ENCODE measurements at places on chromosomes 5 and 9.

- DNase-seq = no peak
Observed at GRCh38 chr5:128252756-128253155, 169.2 kb downstream of the SLC12A2 start.

GRCh38 chr5:77394064-77394715 is 97.9 kb downstream of the WDR41 start:
- DNase-seq = no peak

DNA sequence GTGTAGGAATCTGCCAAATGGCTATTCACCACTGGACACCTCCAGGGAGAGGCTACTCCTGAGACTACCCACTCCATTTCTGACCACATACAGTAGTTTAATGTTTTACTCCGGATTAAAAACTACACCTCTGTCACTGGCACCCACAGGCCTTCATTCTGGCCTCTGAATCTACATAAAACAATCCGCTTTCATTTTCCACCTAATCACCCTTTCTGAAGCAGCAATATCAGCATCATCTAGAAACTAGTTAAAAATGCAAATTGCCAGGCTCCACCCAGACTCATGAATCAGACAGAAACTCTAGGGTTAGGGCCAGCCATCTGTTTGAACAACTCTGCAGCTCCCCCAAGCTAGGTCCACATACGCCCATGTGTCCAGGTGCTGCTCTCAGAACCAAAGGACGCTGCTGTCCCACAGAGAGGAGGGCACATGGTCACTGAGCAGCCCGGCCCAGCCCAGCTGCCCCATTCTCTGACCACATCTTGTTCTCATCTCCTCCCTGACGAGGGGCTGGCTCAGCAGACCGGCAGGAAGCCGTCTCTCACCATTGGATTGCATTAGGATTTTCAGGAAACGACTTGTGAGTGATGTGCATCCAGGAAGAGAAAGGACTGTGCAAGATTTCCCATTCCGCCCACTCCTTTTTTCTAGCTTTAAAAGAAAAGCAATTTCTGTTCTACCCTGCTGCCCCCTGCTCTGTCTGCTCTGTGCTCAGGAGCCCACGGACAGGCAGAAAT is 34.7 kb downstream of the ADAM19 start:
- no peak for DNase-seq

DNA sequence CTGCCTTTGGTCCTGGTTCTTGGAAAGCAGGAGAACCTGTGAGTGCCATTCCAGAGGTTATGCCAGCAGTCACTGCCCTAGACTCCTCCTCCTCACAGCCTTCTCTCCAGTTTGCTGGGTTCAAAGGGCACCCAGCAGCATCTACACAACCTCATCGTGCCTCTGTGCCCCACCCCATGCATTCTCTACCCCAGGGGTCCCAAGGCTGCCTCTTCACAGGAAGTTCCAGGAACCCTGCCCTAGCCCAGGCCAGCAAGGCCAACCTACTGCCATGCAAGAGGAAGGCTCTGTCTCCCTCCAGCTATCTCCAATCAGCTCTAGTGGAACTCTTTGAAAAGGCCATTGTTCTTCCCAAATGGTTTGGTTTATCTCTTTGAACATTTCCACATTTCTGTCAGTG is 21.2 kb downstream of the ENC1 start:
- DNase-seq = no peak

DNA sequence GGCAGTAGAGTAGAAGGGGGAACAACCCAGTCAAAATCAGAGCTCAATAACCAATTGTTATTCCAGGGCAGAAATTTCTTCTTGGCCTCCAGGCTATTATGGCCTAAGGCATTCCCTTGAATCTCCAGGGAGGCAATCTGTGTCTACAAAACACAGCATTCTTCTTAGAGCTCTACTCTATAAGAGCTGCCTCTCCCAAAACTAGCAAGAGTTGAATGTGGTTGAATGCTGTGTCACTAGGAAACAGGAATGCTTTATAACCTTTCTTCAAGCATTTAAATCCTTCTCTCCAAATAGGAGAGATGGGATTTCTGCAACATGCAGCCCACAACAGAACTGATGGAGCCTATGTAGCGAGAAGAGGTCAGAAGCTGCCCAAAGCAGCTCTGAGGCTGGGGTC is 97.1 kb upstream of the APC start:
- DNase-seq = no peak

DNA sequence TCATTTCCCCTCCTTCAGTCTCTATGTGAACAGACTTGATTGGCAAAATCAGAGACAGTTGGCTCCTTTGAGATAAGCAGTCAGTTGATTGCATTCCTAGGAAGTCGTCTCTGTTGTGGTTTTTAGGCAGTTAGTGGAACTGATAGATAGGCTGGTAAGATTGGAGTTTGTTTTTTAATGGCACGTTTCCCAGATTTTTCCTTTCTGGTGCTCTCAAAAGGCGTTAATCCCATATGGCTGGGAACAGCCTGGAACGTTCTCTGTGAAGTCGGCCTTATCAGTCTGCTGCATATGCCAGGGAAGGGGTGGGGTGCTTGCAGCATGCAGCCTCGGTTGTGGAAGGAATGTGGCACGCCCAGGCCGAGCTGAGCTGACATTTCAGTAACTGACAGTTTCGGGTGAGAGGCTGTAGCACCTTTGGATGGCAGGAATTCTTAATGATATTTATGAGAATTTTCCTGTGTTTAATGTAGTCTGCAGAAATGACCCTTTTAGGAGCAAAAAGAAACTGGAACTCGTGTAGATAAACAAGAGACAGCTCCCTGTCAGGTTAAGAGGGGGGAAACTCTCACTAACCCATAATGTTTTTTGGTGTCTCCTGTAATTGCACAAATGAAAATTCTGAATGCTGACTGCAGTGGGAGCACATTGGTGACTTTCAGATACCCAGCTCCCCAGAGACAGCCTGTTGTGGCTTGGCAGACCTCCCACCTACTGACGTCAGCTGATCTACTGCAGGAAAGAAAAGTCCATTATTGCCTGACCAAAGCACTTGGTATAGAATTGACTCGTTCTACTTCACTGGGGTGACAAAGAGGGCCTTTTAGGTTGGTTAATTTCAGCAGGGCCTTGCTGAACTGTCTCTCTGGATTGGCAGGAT is 6.3 kb downstream of the SPTAN1 start:
- no peak for DNase-seq

- no peak for DNase-seq
Observed at GRCh38 chr5:17216176-17216973, 1.1 kb upstream of the BASP1 start.

GRCh38 chr5:75049456-75050351 is 2.7 kb downstream of the GCNT4 start:
- peak; percentile 15 for DNase-seq

DNA sequence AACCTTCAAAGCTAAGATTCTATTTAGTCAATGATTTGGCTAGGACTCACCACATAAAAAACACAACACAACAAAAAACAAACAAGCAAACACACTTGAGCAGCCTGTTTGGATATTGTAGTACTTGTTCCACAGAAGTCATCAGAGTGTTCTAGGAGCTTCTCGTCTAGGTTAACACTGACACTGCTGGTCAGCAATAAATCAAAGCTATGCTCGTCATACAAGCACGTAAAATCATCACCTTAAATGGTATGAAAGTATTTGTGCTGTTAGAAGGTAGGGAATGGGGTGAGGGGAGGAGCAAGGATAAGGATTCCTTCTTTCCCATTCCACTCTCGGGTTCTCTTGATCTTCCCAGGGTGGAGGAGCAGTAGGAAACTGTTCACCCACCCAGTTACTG is 88.0 kb downstream of the ARL15 start:
- DNase-seq = no peak

DNA sequence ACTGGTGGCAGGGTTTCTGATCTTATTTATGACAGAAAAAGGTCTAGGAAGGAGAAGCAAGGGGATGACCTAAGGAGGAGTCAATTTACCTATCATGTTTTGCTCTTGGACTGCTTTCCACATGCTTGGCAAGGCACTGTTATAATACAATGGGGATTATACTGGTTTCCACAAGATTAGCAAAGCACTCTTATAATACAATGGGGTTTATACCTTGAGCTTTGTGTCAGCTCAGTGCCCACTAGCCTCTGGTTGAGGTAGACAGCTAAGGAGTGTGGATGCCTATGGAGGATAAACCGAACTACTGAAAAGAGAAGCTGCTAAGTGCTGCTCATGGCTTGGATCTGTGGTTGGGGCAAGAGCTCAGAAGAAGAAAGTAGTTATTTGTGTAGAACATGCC is 68.7 kb downstream of the MRPS27 start:
- DNase-seq = no peak

DNA sequence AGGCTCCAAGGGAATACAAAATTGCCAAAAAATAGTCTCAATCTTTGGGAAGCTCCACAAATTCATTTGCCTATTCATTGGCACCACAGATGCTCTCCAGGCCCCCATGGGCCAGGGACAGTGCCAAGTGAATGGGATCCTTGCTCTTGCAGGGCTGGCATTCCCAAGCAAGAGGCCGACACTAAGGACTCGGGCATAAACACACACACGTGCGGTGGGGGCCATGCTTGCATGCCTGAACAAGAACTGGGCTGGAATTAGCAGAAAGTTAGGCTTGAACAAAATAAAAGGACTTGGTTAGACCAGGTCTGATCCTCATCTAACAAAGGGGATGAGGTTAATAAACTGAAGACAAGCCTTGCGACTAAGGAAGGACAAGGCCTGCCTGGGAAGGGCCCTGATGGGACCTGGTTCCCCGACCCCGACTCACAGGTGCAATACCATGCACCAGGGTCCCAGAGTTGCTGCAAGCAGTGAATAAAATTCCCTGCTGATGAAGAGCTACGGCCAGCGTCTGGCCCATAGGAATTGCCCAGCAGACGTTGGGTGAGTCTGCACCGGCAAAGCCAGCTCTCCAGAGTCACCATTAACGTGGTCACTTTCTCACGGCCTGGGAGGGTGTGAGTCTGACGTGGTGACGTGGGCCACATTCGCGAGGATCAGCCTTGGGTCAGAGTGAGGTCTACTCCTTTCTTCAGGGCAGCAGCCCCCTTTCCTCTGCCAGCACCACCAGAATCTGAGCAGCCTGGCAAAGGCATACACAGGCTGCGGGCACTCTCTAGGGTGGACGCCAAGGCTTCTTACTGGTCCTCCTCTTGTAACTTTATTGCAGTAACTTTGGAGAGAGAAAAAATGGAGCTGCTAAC is 77.4 kb upstream of the FCN1 start:
- DNase-seq = no peak

DNA sequence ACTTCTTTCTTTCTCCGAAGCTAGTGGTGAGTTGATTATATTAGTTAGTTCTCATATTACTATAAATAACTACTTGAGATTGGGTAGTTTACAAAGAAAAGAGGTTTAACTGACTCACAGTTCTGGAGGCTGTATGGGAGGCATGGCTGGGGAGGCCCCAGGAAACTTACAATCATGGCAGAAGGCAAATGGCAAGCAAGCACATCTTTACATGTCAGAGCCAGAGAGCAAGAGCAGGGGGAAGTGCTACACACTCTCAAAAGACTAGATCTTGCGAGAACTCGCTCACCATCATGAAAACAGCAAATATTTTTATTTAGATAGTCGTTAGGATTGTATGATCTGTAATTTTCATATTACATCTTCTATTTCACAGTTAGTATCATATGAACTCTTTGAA is 711.2 kb downstream of the PTPRD start:
- no peak for DNase-seq

DNA sequence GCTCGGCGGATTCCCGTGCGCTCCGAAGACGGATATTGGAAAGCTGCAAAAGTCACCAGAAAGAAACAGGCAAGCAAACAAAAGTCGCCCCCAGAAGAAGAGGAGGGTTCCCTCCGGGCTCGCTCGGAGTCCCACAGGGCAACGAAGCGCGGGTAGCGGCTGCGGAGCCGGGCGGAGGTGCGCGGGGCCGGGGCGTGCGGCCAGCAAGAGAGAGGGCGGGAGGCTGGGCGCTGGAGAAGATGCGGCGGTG is at the start of gene FBN2:
Gene FBN2 (minus strand): TSS at position 246 of the 250 bp plus-strand sequence. CDS start 642 bp downstream, outside the sequence.
- DNase-seq = no peak

DNA sequence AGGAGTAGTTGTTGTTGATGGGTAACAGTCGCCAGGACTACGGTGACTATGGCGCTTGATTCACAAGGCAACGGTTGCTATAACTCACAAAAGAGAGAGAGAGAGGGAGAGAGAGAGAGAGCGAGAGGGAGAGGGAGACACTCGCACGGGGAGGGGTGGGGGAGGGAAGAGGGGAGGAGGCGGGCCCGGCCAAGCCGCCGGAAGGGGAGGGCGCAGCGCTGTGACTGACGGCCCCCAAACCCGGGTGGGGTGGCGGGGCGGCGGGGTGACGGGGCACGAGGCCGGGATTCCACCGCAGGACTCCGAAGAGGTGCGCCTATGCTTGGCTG is at the start of gene RFX3:
Gene RFX3 (minus strand): TSS at position 166 of the 329 bp plus-strand sequence. CDS start 130,413 bp downstream, outside the sequence.
- peak; percentile 87 for DNase-seq

- DNase-seq = no peak
Observed at GRCh38 chr5:71923755-71924154, 183.5 kb upstream of the MAP1B start.

DNA sequence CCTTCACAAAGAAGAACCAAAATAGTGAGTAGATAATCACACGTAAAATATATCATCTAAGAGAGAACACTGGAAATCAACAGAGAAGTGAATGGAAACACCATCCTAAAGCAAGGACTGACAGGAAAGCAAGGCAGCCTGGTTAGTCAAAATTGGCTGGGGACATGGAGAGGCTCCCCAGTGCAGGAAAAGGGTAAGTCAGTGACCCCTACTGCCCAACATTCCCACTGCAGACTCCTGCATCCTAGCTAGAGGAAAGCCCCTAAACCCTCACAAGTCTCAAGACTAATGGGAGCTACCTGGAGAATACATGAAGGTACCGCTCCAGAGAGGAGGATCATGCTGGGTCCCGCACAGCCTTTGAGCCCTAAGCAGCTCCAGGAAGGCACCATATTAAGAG is 60.1 kb downstream of the ZDHHC21 start:
- no peak for DNase-seq

GRCh38 chr9:124438091-124438490 is 12.2 kb upstream of the ADGRD2 start:
- DNase-seq = no peak

DNA sequence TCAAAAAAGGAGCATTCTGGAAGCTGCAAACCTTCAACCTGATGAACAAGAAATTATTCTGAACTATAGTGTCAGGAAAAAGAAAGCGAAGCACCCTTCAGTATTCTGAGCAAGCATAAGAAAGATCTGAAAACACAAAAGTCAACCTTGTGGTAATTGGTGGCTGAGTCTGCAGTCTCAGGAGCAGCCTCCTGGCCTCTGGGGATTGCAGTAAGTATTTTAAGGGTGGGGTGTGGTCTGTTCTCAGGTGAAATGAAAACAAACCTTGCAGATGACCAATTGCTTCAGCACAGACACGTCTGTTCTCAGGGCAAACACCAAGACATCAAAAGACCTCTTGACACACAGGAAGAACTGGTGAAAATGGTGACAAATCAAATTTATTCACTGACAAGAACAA is 147.8 kb upstream of the RAPGEF1 start:
- no peak for DNase-seq

- DNase-seq = no peak
Observed at GRCh38 chr5:94243612-94244011, 374.8 kb downstream of the KIAA0825 start.

- DNase-seq = no peak
Observed at GRCh38 chr5:67879620-67880510, 335.7 kb upstream of the PIK3R1 start.

GRCh38 chr9:136336156-136336870 is 9.0 kb downstream of the GPSM1 start:
- DNase-seq = no peak
